Activated CD4-positive, alpha-beta memory T cell treated with anti-CD3 and anti-CD28 coated beads, Interleukin-2, amount 10 ng/mL, durations not matched to agents 7 days and 5 days (primary cell): ENCODE measurements at places on chromosomes 13 and 19. TPM values are rescaled to one million over a fixed set of nuclear protein-coding genes. Genes with fewer than 3 reads are reported as not detected.

The RNF113B gene
- not detected for total RNA-seq

The ZNF154 gene
- total RNA-seq = 0.38 TPM

The CYP2F1 gene
- not detected for total RNA-seq

The MCEMP1 gene
- total RNA-seq = not detected

The GRIN3B gene
- total RNA-seq = 0.08 TPM

The PNMA8A gene
- not detected for total RNA-seq

The GPC5 gene
- total RNA-seq = not detected

The CDX2 gene
- total RNA-seq = not detected

The CGB8 gene
- not detected for total RNA-seq

The HIPK4 gene
- 0.10 TPM for total RNA-seq

The EPSTI1 gene
- 128 TPM for total RNA-seq

The SULT2A1 gene
- total RNA-seq = not detected

The CNN1 gene
- not detected for total RNA-seq

The FOXO1 gene
- total RNA-seq = 32.2 TPM

The BEST2 gene
- not detected for total RNA-seq

The SELENOV gene
- not detected for total RNA-seq

The CLEC17A gene
- not detected for total RNA-seq

The ZNF737 gene
- 10.4 TPM for total RNA-seq

The SIGLEC5 gene
- total RNA-seq = not detected

The CERS1 gene
- total RNA-seq = not detected

The ZNF546 gene
- total RNA-seq = 7.5 TPM

The EID2B gene
- total RNA-seq = 4.7 TPM
